ENCODE measurements at places on chromosomes 4 and X.

DNA sequence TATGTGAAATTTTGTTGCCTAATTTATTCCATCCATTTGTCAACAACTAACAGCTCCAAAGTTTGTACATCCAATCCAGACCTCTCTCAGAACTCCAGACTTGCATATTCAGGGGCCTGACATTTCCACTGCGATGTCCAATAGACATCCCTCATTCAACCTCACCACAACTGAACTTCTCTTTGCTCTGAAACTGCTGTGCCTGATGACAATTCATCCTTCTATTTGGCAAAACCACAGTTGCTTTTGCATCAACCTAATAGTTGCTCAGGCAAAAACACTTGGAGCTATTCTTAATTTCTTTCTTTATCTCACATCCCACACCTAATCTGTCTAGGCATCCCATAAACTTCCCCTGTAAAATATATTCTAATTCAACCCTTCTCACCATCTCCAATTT lies 56.5 kb downstream of the ANTXR2 start:
- DNase-seq: no peak

GRCh38 chr4:84962102-84962501 lies 4.4 kb downstream of the WDFY3 start:
- DNase-seq: no peak

GRCh38 chr4:185062606-185063005 lies 44.3 kb downstream of the HELT start:
- no peak for DNase-seq

GRCh38 chr4:63922146-63922545 lies 487.1 kb downstream of the TECRL start:
- no peak for DNase-seq

DNA sequence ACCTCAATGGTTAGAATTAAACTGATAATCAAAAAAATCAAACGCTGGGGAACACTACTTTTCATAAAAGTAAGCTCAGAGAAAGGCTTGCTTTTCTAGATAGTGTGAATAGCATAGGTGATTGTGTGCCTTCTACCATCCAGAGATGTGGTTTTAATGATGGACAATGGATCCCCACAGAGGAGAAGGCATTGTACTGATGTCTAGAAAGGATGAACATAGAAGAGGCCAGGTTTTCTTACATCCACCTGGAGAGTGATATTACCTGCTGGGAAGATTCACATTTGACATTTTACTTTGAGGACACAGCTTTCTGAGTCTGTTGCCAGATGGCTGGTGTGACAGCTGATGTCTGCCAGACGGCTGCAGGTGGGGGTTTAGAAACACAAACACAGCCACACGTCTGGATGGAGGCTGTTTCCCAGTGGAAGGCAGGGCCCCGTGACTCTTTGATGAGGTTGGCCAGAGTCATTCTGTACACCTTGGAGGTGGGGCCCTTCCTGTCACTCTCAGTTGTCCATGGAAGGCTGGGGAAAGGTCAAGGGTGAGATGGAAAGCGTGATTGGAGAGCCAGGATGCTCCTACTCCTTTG lies 114.4 kb downstream of the PSAPL1 start:
- no peak for DNase-seq

GRCh38 chrX:153494061-153494460 lies 719 bp upstream of the BGN start:
- DNase-seq: no peak

DNA sequence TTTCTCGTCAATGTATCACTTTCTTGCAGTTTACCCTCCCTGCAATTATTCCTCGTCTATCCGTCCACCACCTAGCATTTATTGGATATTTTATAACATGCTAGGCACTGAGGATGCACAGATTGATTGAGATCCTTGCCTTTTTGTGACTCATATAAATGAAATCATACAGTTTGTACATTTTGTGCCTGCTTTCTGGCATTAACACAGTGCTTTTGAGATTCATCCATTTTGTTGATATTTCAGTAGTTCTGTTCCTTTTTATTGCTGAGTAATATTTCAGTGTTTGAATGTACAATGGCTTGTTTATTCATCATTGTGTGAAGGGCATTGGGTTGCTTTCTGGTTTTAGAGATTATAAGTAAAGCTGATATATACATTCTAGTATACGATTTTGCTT lies 841 bp downstream of the TBC1D19 start:
- DNase-seq: no peak

DNA sequence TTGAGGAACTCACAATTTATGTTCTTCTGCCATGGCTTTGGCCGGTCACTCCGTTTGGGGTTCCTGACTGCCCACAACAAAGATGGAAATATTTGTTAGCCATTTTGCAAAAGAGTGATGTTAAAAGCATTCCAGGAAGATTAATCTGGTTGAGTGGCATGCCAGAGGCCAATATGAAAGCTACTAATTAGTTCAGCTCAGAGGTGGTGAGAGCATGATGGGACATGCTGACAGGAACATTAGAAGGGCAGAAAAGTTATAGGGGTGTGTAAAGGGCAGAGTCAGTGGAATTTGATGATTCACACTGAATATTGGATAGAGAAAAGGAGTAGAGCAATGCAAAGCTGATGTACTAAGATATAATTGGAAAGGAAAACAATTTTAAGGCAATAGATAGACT lies 94.4 kb downstream of the TLL1 start:
- no peak for DNase-seq

DNA sequence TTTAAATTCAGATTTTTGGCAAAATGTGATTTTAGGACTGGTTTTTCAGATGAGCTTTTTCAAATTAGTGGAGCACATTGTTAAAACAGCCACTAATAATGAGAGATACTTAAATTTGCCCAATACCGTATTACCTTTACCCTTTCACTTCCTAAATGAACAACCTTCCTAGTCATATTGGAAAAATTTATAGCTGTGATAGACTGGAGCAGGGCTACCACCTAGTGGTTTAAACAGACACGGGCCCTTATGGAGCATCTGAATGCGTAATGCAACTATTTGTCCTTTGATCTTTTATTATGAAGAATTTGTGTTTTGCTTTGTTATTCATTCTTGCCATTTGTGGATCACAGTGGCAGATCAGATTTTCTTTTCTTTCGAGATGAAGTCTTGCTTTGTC lies 72.7 kb downstream of the KDM6A start:
- DNase-seq: no peak

DNA sequence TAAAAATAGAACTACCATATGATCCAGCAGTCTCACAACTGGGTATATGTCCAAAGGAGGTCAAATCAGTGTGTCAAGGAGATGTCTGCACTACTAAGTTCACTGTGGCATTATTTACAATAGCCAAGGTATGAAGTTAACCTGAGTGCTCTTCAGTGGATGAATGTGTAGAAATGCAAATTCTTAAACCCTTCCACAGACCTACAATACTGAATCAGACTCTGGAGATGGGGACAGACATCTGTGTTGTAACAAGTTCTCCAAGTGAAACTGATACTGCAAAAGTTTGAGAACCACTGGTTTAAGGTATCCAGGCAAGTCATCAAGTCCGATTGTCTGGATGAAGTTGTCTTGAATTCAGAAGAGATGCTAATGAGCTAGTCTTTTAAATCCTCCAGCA lies 38.5 kb downstream of the SMAD1 start:
- DNase-seq: no peak

DNA sequence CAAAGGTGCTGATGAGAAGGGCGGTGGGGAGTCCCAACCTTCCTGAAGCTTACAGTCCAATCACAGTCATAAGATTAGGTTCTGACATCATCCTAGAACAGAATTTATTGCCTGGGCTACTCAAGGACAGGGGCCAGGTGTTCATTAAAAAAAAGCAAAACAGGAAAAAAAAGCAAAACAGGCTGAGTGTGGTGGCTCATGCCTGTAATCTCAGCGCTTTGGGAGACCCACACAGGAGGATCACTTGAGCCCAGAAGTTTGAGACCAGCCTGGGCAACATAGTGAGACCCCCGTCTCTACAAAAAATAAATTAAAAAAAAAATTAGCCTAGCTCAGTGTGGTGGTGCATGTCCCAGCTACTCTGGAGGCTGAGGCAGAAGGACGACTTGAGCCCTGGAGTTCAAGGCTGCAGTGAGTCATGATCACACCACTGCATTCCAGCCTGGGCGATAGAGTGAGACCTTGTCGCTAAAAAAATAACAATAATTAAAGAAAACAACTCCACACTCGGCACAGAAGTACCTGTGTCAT lies 3.0 kb downstream of the RAB9A start:
- DNase-seq: no peak

DNA sequence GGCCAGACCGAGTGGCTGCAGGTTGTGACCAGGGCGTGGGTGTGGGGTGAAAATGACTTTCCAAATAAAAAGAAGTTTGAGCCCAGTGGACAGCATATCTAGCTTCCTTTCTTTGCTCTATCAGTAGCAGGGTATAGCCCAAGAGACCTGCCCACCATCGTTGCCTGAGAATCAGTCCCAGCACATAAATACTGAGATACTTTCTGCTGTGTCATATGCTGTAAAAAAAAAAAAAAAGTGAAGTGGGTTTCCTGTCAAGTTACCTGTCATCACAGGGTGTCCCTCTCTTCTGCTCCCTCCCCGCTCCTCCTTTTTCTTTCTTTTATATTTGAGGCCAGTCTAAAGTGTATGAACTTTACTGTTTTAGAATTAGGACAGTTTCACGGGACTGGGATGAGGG lies 330.3 kb upstream of the BOD1L1 start:
- DNase-seq: no peak

- no peak for DNase-seq
These were observed 342.3 kb upstream of the GALNT7 start for GRCh38 chr4:172826346-172826745.

DNA sequence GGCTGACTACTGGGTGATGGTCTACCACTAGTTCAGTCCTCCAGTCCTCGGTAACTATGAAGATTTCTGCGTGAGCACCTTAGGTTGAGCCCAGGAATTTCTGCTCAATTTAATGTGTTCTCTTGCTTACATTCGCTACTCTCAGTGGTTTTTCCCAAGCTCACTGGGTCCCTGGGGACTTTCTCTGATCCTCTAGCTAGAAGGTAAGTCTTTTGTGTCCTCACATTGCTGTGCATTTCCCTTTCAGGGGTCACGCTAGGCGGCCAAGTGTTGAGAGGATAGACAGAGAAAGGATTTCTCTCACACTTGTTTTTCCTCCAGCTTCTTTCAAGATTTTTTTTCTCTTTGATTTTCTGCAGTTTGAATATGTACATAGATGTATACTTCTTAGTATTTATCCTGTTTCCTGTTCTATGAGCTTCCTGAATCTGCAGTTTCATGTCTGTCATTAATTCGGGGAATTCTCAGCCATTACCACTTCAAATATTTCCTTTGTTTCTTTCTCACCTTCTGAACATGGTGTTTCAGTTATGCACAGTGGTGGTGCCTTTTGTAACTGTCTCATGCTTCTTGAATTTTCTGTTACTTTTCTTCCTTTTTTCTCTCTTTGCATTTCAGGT lies 17.5 kb downstream of the MAGEA9 start:
- no peak for DNase-seq

DNA sequence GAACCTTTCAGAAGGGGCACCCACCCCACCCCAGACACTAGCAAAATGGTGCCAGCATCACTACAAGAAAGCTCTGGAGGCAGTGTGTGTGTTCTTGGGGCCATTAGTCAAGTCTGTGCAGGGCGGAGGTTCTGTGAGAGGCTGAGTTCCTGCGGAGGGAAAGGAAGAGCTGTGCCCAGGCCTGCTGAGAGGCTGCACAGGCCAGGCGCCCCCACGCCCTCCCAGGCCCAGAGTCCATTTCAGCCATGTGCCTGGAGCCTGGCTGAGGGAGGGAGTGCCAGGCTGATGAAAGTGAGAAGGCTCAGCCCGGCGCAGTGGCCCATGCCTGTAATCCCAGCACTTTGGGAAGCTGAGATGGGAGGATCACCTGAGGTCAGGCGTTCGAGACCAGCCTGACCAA lies 90.0 kb downstream of the DCTD start:
- DNase-seq: no peak

- no peak for DNase-seq
These were observed 86.9 kb upstream of the MAGEB16 start for GRCh38 chrX:35711281-35711680.

GRCh38 chr4:78763763-78764387 lies 12.3 kb upstream of the BMP2K start:
- DNase-seq: no peak

- no peak for DNase-seq
These were observed 8.4 kb downstream of the NDUFA1 start for GRCh38 chrX:119880076-119880475.

DNA sequence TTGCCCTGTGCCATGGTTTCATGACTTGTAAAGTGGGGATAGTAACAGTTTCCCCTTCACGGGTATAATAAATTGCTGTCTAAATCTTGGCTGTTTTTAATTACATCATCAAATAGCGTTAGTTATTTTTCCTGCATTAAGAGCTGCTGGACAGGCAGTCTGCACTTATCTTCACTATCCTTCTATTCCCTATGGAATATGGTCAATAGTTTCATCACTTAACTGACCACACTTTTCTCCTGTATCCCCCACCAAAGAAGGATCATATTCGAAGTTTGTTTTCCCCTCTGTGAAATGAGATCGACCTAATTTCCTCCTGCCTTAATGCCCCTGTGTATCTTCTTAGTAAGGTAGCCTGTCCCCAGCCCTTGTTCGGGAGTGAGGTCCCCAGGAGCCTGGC lies 133.2 kb downstream of the SHROOM3 start:
- no peak for DNase-seq

DNA sequence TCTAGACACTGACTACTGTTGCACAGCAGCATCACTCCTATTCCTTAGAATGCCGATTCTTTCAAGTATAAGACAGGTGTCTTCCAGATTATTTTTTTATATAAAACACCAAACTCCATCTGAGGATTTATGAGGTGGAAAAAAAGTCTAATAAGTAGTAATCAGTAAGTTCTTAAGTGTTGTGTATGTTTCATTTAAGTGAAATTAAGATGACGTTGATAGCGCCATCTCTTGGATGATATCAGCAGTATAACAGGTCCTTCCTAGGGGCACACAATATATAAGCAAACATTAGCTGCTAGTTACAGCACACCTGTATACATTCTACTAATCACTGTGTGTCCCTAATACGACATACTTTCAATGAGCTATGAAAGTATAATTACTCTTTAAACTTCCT lies 99.6 kb upstream of the STS start:
- DNase-seq: no peak

DNA sequence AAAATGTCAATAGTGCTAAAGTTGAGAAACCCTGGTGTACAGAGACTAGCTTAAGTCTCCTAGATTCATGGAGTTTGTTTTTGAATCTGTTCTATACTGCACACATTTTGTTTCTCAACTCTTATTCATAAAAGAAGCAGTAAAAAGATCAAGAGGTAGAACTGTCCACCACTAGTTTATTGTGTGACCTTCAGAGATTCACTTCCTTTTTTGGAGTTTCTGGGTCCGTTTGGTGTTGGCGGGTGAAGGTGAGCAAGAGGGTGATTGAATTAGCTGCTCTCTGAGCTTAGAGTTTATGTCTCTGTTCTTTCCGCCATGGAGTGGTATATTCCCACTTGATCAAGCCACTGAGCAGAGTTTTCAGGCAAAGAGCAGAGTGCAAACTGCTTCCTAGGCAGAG lies 21.4 kb upstream of the PLAC1 start:
- DNase-seq: no peak

DNA sequence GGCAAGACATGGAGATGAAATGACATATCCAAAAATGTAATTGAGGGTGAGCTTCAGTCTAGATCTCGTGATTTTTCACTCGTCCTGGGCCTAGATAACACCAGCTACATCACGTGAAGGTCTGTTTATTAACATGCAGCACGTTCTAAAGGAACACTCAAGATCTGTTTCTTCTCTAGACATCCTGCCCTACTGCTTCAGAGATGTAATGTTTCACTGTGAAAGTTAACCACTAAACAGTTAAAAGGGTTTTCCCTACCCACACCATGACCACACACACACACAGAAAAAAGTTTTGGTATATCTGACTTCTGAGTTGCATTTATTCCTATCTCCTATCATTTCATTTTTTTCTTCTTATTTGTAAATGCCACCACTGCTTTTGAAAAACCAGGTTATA lies 52.3 kb upstream of the SMIM31 start:
- DNase-seq: no peak

Measured in effector memory CD4-positive, alpha-beta T cell (primary cell).